NCI-H2171 treated with DMSO at 0.1 percent for 48 hours (cell line): ENCODE measurements at places on chromosomes 6 and 20.

DNA sequence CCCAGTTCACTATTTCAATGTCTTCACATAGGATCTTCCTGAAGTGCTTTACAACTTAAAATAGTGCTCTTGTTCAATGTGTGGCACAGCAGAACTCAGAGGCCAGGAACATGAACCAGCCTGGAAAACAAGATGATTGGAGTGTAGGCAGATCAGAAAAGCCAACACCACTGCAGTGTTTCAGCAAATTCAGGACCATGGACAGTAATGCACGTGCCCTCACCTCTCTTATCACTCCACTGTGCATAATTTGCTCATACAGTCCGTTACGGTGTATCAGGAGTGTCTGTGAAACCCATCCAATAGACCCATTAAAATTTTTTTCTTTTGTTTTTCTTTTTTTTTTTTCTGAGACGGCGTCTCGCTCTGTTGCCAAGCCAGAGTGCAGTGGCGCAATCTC, 27.6 kb upstream of the HACE1 start:
- DNase-seq = no peak

DNA sequence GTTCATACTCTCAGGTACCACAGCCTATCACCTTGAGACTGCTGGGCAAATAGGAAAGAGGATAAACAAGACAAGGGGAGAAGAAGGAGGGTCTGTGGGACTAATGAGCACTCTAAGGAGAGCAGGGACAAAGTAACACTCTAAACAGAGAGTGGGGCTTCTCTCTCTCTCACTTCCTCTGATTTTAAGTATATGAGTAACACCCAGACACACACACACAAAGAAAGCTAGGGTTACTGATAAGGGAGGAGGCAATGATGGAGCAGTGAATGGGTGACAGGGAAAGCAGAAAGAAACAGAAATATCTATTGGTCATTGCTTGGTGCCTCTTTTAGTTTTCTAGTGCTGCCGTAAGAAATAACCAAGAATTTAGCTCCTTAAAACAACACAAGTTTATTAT, 96.2 kb upstream of the RNF217 start:
- no peak for DNase-seq

DNA sequence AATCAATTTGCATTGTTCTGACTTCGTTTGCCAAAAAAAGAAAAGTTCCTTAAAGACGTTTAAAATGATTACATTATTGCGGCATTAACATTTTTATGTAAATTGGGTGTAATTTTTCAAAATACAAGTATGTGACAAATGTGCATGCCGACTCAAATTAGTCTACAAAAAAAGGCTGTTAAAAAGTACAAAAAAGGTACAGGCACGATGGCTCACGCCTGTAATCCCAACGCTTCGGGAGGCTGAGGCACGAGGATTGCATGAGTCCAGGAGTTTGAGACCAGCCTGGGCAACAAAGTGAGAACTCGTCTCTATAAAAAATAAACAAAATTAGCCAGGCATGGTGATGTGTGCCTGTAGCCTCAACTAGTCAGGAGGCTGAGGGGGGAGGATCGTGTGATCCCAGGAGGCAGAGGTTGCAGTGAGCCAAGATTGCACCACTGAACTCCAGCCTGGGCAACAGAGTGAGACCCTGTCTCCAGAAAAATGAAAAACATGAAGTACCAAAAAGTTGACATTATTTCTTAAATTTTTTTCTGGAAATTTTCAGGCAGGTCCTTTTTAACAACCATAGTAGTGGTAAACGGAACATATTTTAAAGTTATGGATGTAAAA, 90.2 kb downstream of the PTPN1 start:
- no peak for DNase-seq

DNA sequence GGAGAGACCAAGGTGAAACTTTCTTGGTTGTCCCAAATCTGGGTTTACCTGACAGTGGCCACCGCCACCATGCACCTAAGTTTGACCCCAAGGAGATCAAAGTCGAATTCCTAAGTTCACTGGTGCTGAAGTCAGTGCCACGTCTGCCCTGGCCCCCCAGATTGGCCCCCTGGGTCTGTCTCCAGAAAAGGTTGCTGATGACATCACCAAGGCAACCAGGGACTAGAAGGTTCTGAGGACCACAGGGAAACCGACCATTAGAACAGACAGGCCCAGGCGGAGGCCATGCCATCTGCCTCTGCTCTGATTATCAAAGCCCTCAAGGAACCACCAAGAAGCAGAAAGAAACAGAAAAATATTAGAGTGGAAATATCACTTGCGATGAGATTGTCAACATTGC, 91.2 kb downstream of the DLL1 start:
- DNase-seq = no peak

DNA sequence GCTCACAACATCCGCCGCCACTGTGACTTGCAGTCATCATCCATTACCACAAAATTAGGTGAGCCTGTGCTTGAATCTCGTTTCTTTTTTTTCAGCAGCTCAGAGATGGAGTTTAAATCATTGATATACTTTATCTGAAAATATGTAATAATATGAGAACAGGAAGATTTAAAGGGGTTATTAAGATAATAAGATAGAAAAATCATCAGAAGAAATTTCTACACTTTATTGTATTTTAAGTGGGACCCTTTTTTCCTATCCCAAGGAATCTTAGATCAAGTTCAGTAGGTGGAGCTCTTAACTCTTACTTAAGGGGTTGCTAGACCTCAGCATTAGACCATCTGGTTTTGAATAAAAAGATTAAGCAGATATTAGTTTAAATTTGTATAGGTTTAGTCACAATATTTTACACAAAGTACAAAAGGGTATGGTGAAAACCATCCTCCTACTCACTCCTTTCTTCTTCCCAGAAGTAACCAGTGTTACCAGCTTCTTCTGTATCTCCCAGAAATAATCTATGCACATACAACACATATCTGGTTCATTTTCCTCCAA, 9.4 kb upstream of the NCOA7 start:
- DNase-seq = peak; percentile 90

GRCh38 chr6:44778513-44778912, 391.0 kb downstream of the CDC5L start:
- no peak for DNase-seq
